AG20443 (cell line): ENCODE measurements at places on chromosomes 7 and 10.
A peak's percentile ranks its signal among the peaks of the same experiment; 100 is the strongest.

GRCh38 chr7:69126896-69127479 is 471.3 kb upstream of the AUTS2 start:
- DNase-seq = no peak

- no peak for DNase-seq
Observed at GRCh38 chr10:128553755-128554154, 427.5 kb upstream of the MKI67 start.

GRCh38 chr10:103717341-103718246 is 137.8 kb downstream of the SH3PXD2A start:
- DNase-seq = no peak

- no peak for DNase-seq
Observed at GRCh38 chr10:71234004-71234894, 21.9 kb downstream of the UNC5B start.

GRCh38 chr10:84296091-84296981 is 32.1 kb upstream of the CCSER2 start:
- peak; percentile 70 for DNase-seq

- DNase-seq = no peak
Observed at GRCh38 chr7:157668884-157669767, 332.3 kb downstream of the DNAJB6 start.

DNA sequence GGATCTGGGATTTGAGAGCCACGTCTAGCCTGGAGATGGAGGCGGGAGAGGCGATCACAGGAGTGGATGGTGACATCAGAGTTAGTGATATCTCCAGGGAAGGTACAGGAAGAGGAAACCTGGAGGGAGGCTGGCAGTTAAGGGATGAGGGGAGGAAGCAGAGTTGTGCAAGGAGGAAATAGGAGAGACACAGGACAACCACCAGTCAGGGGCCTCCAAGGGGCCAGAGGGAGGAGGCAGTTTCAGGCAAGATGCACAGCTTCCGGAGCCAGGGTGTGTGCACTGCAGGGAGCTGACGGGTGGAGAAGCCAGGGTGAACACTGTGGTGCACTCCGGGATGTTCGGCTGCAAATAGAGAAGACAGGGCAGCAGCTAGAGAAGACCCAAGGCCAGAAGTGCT is 141.2 kb downstream of the GLI3 start:
- DNase-seq = no peak

- DNase-seq = no peak
Observed at GRCh38 chr7:86748843-86749719, 105.4 kb downstream of the GRM3 start.

DNA sequence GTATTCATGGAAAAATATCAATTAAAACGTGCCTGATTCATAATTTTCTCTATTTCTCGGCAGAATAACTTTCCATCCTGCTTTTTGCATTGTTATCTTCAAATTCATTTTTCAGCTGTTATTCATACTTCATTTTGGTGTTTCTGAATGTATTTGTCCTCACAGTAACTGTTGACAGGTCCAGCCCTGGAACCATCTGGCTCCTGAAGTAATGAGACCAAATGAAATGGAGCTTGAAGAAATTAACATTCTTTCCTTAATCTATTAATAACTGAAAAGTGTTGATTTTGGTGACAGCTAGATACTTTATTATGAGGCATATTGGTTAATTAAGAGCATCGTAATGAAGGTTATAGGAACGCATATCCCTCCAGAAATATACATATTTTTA is 257.0 kb upstream of the MINDY3 start:
- DNase-seq = no peak

GRCh38 chr10:32962521-32962920 is 4.5 kb upstream of the ITGB1 start:
- DNase-seq = no peak

DNA sequence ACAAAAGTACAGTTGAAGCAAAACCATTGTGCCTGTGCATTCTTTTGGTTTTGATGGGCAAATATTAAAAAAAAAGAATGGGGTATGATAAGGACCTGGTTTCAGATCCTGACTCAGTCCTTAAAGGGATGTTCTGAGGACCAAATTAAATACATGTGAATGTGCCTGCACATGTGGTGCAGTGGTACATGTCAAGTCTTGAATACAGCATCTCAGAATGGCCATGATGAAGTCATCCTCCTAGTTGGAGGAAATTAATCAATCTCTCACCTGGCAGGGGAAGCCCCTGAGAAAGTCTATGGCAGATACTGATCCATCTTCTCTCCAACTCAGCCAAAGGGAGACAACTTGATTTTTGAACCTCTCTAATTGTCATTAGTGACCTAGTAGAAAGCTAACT is 207.0 kb downstream of the SUGCT start:
- no peak for DNase-seq

- DNase-seq = no peak
Observed at GRCh38 chr7:6612819-6613218, 2.6 kb upstream of the ZNF853 start.

- DNase-seq = no peak
Observed at GRCh38 chr10:72392571-72392970, 37.9 kb upstream of the DNAJB12 start.

- DNase-seq = no peak
Observed at GRCh38 chr10:974785-975074, 13.5 kb upstream of the GTPBP4 start.

- DNase-seq = no peak
Observed at GRCh38 chr10:110163841-110164240, 43.6 kb upstream of the MXI1 start.

DNA sequence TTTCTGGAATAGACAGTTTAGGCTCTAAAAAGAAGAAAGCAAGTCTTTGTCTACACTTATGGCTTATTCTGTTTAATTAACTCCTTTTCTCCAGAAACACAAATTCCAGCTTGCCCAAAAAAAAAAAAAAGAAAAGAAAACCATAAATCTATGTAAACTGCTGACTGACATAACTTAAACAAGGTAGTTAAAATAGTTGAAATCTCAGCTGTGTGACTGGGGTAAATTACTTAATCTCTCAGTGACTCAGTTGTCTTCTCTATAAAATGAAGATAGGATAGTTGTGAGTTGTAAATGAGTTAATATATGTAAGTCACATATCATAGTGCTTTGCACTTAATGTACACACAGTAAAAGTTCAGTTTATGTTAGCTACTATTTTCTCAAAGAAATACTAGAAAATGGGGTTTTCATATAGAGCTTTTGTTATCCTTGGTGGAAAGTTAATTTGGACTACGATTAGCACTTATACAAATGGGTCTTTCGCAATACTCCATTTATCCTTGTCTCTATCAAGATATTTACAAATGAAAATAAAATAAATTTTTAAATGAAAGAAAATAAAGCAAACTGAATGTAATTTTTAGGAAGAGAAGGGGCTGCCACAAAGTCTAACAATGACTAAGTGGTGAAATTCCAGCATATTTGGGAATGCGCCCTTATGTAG is 200.9 kb downstream of the MBL2 start:
- DNase-seq = no peak

- no peak for DNase-seq
Observed at GRCh38 chr7:78399033-78399769, 600.6 kb downstream of the PHTF2 start.

DNA sequence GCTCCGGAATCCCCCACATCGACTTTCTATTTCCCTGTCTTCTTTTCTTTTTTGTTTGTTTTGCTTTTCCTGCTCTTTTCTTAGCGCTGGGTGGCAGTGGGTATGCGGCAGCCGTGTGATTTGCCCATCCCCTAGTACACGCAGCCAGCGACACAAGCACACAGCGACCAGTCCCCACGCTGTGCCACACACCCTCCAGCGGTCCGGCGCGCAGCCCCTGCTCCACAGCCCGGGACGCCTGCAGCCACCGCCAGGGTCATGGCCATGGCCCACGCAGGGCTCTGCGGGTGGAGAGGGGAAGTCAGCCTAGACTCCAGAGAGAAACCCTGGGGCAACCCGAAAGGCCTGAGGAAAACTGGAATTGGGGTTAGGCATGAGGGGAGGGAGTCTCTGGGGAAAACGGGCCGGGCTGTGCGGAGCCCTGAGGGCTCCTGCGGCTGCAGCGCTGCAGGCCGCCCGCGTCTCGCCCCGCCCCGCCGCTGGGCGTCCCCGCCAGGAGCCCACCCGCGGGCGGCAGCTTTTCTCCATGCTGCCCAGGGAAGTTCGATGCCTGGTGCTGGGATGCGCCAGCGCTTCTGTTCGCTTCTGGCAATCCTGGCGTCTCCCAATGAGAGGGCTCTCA is 2.5 kb downstream of the CHRM2 start:
- peak; percentile 23 for DNase-seq

DNA sequence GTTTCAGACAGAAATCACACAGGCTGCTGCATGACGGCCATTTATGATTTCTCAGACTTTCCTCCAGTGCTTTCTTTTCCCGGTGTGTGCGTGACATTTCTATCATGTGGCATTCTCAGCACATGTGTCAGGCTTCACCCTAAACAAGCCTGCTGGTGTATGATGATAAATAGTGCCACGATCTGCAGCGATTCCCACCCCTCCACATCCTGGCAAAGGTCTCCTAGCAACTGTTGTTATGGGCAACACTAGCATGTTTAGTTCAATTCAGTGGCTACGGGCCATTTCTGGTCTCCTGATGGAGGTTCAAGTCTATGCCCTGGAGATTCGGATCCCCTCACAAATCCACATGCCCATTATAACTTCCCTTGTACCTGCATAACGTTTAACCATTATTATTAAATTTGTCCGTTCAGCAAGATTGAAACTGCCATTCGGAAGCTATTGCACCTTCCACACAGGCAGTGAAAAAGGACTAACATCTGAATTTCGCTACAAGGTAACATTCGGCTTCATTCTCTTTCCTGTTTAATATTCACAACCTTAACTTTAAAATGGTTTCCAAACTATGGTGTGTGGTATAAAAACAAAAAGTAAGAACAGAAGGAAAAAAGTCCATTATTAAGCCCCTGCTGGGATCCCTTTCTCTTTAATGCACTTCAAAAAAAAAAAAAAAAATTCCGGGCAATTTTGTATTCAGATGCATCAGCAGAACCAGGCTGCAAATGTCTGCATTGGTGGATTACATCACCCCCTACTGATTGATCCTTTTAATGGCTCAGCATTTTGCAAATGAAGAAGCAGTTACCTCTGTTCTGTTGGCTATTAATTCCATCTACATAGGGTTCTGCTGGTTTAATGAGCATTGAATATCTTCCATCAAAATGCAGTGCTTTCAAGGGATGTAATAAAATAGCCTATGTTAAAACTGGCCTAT is 90.2 kb downstream of the FRMD4A start:
- DNase-seq = no peak

GRCh38 chr10:68950598-68950997 is 5.4 kb upstream of the DDX21 start:
- no peak for DNase-seq

DNA sequence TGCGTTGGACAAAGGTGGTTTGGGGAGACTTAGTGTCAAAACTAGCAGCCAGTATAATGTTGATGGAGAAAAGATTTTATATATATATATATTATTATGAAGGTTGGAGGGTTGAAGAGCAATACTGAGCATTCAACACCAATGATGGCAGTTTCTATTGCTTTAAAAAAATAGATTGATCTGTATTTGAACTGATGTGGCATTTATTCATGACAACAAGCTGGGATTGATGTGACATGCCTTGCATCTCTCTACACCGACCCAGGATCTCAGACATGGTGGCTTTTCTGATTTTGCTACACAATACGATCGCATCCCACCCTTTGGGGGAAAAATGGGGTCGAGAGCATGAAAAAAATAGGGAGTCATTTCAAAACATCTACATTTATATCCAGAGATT is 175.4 kb downstream of the POU6F2 start:
- DNase-seq = no peak

GRCh38 chr10:123862421-123863182 is 29.0 kb downstream of the CPXM2 start:
- peak; percentile 84 for DNase-seq

GRCh38 chr7:67618556-67619162 is 622.0 kb downstream of the TYW1 start:
- no peak for DNase-seq

GRCh38 chr7:9407816-9408215 is 974.4 kb downstream of the NXPH1 start:
- no peak for DNase-seq

- no peak for DNase-seq
Observed at GRCh38 chr7:100887516-100888290, 1.8 kb downstream of the UFSP1 start.

GRCh38 chr10:3222626-3223025 is 50.0 kb upstream of the PITRM1 start:
- DNase-seq = no peak

DNA sequence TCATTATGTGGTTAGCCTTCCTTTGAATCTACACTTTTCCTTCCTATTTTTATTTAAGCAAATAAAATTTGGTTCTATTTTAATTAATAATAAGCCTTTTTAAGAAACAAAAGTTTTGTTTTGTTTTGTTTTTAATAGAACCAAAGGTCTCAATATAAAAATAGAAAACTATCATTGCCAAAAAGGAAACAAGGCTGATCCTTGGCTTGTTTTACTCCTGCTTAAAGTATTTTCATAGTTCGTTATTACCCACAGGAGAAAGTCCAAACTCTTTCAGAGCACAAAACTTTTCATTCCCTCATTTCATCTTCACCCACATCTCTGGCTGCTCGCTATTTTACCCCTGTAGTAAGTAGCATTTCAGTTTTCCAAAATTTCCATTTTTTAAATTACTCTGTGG is 374.8 kb downstream of the SEMA3D start:
- DNase-seq = no peak

- DNase-seq = no peak
Observed at GRCh38 chr10:132972149-132972985, 30.0 kb upstream of the CFAP46 start.

DNA sequence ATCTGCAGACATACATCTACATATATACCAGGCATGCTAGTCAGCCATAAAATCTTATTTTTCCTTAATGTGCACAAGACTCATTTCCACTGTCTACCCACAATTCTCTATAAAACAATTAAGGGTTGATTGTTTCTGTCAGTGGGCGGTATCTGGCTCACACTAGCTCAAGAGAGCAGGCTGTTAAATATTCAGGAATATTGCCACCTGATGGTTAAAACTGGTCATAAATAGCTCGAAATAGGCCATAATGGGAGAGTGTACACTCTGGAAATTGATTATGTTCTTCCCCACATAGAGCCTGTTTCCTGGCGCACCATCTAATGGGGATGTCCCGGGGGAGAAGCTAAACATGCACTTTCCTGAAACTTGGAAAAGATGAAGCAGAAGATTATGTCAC is 620.6 kb upstream of the ANKRD30A start:
- peak; percentile 16 for DNase-seq

- no peak for DNase-seq
Observed at GRCh38 chr7:98531717-98532116, 85.4 kb upstream of the NPTX2 start.

GRCh38 chr7:107933386-107934013 is 42.5 kb downstream of the DLD start:
- DNase-seq = no peak

- no peak for DNase-seq
Observed at GRCh38 chr10:113681533-113682470, 2.1 kb downstream of the CASP7 start.

- DNase-seq = no peak
Observed at GRCh38 chr10:95263864-95264226, 27.0 kb downstream of the PDLIM1 start.

DNA sequence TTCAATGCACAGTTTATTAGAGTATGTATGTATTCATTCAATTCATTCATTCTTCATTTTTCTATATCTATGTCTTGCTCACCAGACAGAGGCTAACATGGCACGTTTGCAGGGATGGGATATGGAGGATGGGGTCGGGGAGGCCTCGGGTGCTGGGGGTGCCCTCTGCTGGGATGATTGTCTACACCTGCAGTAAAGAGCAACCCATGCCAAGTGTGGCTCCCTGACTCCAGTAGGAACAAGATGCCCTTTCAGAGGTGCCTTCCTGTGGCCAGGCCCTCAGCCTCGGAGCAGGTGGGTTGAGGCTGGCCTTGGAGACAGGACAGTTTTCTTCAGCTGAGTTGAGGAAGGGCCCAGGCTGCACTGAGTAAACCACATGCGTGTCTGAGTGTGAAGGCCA is 157.2 kb downstream of the SH2D4B start:
- no peak for DNase-seq
